ENCODE measurements at places on chromosomes 4 and X. TPM values are rescaled to one million over a fixed set of nuclear protein-coding genes. Genes with fewer than 3 reads are reported as not detected.
A peak's percentile ranks its signal among the peaks of the same experiment; 100 is the strongest.

The RGN gene
- 334 TPM for total RNA-seq

The SRPK3 gene
- total RNA-seq = 0.42 TPM

The SLC9A7 gene
- 13.2 TPM for total RNA-seq

The CLDN22 gene
- not detected for total RNA-seq

The ZMYM3 gene
- 31.3 TPM for total RNA-seq

GRCh38 chr4:1049591-1049905 is 38.1 kb downstream of the FGFRL1 start:
- DNase-seq = no peak
- no peak overlapping the region for H3K4me3 ChIP-seq
- H3K27ac ChIP-seq = no peak overlapping the region
- no peaks in the 10 kb centered on the region for H3K36me3 ChIP-seq
- H3K4me1 ChIP-seq = no peaks in the 10 kb centered on the region

DNA sequence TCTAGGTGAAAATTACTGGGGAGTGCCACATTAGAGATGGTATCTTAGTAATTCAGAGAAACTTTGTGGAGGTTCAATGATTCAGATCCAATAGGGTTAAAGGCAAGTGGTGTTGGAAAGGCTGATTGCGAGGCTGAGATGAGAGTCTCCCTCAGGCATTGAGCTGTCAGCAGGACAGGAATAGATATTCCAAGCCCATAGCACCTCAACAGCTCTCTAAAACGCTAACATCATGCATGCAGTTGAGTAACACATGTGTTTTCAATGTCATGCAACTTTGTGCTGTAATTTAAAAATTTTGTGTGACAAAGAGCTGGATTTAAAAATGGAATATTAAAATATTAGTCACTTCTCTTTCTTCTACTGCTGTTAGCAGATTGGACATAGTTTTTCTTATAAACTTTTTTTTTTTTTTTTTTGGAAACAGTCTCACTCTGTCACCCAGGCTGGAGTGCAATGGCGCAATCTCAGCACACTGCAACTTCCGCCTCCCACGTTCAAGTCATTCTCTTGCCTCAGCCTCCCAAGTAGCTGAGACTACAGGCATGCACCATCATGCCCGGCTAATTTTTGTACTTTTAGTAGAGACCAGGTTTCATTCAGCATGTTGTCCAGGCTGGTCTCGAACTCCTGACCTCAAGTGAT is 173.5 kb upstream of the C1QTNF7 start:
- H3K36me3 ChIP-seq = no peaks in the 10 kb centered on the region
- no peaks in the 10 kb centered on the region for H3K4me1 ChIP-seq
- H3K27me3 ChIP-seq = no peaks in the 10 kb centered on the region
- DNase-seq = no peak
- H3K4me3 ChIP-seq = no peak overlapping the region

GRCh38 chrX:75544786-75545185 is 21.9 kb upstream of the ZDHHC15 start:
- H3K27me3 ChIP-seq = peaks cover 6% of the 10 kb centered on the region
- H3K4me3 ChIP-seq = no peak overlapping the region
- no peaks in the 10 kb centered on the region for H3K4me1 ChIP-seq
- no peak overlapping the region for H3K27ac ChIP-seq

- H3K36me3 ChIP-seq = no peaks in the 10 kb centered on the region
- peaks cover 12% of the 10 kb centered on the region for H3K4me1 ChIP-seq
- H3K27me3 ChIP-seq = no peaks in the 10 kb centered on the region
- H3K4me3 ChIP-seq = no peak overlapping the region
Observed at GRCh38 chr4:140004922-140005627, 148.9 kb downstream of the MAML3 start.

DNA sequence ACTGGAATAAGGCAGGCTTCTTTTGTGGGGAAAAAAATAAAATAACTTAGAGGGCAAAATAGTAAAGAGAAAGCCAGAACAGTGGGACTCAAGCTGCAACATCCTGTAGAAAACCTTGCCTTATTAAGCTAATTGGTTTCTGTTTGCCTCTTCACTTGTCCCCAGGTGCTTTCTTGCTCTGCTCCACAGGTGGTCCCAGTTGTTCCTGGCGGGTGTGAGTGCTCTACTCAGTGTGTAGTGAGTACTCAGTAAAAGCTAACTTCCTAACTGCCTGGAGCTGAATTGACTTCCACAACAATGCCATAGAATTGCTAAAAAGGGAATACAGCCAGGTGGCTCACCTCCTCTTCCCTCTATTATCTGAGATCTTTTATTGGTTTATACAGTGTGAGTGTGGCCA is 930.2 kb downstream of the C4orf33 start:
- no peaks in the 10 kb centered on the region for H3K4me1 ChIP-seq
- H3K36me3 ChIP-seq = no peaks in the 10 kb centered on the region
- H3K27ac ChIP-seq = no peak overlapping the region
- H3K27me3 ChIP-seq = no peaks in the 10 kb centered on the region

GRCh38 chr4:155392481-155393184 is 15.9 kb upstream of the MAP9 start:
- no peak overlapping the region for H3K4me3 ChIP-seq
- no peak for DNase-seq
- H3K27me3 ChIP-seq = no peaks in the 10 kb centered on the region
- H3K4me1 ChIP-seq = no peaks in the 10 kb centered on the region

GRCh38 chrX:13607331-13607995 is 38.1 kb downstream of the EGFL6 start:
- DNase-seq = no peak
- no peak overlapping the region for H3K27ac ChIP-seq
- peaks cover 21% of the 10 kb centered on the region for H3K27me3 ChIP-seq

DNA sequence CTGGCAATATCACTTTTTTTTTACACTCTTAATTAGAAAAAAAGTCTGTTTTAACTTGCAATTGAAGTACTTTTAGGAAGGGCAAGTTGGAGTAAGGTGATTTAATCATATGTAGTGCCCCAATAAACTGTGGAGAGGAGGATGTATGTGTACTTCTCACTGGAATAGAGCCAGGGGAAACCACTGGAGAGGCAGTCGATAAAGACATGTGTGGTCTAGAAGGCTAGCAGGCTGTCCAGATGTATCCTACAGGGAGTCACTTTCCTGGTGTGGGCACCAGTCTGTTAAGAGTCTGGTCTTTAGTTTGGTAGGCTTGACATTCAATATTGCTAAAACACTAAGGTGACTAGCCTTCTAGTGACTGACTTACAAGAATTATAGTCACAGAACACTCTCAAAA is 9.6 kb upstream of the SGMS2 start:
- H3K36me3 ChIP-seq = no peaks in the 10 kb centered on the region
- DNase-seq = no peak
- no peak overlapping the region for H3K27ac ChIP-seq
- no peaks in the 10 kb centered on the region for H3K27me3 ChIP-seq
- H3K4me3 ChIP-seq = no peak overlapping the region
- H3K4me1 ChIP-seq = no peaks in the 10 kb centered on the region

DNA sequence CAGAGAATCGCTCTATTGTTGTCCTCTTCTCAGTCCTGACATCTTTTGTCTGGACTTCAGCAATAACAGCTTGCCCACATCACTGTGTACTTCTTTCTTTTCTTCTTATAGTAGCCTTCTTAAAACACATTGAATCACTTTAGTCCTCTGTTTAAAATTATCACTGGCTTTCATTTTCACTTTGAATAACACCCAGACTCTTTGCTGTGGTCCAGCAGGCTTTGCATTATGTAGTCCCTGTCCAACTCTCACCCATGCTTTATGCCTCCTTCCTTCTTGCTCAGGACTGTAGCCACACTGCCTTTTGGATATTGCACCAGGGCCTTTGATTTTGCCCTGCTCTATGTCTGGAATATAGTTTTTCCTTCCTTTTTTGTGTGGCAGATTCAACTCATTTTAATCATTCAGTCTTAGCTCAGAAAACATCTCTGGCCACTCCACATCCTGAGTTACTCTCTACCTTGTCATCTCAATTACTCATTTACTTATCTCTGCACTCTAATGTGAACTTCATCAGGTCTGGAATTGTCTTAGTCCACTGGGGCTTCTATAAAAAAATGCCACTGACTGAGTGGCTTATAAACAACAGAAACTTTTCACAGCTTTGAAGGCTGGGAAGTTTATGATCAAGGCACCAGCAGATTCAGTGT is 168.2 kb downstream of the C4orf33 start:
- no peak for DNase-seq
- no peak overlapping the region for H3K4me3 ChIP-seq
- H3K4me1 ChIP-seq = no peaks in the 10 kb centered on the region
- no peaks in the 10 kb centered on the region for H3K36me3 ChIP-seq
- no peak overlapping the region for H3K27ac ChIP-seq

DNA sequence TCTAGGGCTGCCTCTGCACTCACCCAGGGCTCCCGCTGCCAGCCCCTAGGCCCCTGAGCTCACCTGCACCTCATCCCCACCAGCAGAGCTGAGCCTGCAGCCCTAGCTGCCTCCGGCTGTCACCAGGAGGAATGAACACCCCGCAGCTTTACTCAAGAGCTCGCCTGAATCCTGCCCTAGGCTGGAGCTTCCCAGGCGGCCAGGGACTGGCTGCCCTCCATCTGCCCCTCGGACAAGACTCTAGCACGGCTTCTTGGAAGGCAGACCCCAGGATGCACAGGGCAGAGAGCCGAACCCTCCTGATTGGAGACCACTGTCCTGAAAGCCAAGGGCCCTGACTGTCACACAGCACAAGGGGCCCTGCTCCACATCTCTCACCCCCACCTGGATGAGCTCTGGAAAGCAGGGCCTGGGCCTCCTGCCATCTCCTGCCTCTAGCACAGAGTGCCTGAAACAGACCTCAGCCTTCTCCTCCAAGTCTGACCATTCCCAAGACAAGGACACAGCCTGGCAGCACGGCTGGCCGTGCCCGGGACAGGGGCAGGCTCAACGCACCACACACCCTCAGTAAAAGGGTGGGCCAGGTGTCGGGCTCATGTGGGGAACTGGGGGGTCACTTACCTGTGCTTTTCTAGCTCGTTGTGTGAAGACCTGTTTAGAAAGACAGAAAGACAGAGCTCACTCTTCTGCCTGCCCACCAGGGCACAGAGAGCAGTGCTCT is 4.4 kb downstream of the MXD4 start:
- DNase-seq = peak; percentile 29
- H3K27me3 ChIP-seq = no peaks in the 10 kb centered on the region
- peaks cover 35% of the 10 kb centered on the region for H3K36me3 ChIP-seq
- no peak overlapping the region for H3K4me3 ChIP-seq

DNA sequence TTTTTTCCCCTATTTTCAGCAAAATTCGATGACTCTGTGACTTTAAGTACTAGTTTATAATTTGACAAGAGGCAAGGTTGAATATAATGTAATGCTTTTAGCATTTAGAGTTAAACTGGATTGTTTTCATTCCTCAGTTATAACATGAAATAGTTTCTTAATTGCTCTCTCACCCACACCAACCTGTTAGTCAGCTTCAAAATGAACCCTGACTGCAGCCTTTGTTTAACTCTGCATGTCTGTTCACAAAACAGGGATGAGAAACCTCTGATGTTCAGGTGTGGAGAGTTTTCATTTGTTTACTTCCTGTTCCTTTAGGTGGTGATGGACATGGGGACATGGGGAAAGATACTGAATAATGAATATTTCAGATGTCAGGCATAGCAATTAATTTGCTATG is 49.9 kb upstream of the MND1 start:
- no peaks in the 10 kb centered on the region for H3K27me3 ChIP-seq
- no peaks in the 10 kb centered on the region for H3K36me3 ChIP-seq
- peaks cover 4% of the 10 kb centered on the region for H3K4me1 ChIP-seq
- H3K27ac ChIP-seq = no peak overlapping the region
- DNase-seq = no peak

- no peak for DNase-seq
- H3K27ac ChIP-seq = no peak overlapping the region
- no peaks in the 10 kb centered on the region for H3K4me1 ChIP-seq
- H3K36me3 ChIP-seq = no peaks in the 10 kb centered on the region
Observed at GRCh38 chr4:165970703-165971420, 97.8 kb downstream of the TLL1 start.

DNA sequence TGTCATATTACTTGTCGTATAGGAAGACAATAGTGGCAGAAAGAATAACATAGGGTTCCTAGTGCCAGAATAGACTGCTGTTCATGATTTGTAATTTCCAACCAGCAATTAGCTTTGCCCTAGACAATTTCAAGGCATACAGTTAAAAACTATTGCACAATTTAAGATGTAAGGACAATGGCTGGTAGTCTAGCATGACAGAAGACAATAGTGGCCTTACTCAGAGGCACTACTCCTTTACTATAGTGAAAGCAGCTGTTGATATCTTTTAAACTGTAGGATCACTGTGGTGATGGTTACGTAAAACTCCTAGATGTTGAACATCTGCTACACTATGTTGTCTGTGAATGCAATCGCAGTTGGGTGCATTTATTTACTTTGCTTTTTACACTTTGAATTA is 234.5 kb downstream of the RBMX2 start:
- no peaks in the 10 kb centered on the region for H3K36me3 ChIP-seq
- H3K4me3 ChIP-seq = no peak overlapping the region
- no peaks in the 10 kb centered on the region for H3K4me1 ChIP-seq
- H3K27ac ChIP-seq = no peak overlapping the region

- H3K36me3 ChIP-seq = no peaks in the 10 kb centered on the region
- H3K27ac ChIP-seq = no peak overlapping the region
- H3K4me3 ChIP-seq = no peak overlapping the region
- no peaks in the 10 kb centered on the region for H3K4me1 ChIP-seq
- DNase-seq = no peak
- H3K27me3 ChIP-seq = no peaks in the 10 kb centered on the region
Observed at GRCh38 chr4:56129431-56129861, 180.7 kb downstream of the CEP135 start.

Data from adrenal gland (tissue), 19 donors.